ENCODE measurements at places on chromosomes 2 and 18.

DNA sequence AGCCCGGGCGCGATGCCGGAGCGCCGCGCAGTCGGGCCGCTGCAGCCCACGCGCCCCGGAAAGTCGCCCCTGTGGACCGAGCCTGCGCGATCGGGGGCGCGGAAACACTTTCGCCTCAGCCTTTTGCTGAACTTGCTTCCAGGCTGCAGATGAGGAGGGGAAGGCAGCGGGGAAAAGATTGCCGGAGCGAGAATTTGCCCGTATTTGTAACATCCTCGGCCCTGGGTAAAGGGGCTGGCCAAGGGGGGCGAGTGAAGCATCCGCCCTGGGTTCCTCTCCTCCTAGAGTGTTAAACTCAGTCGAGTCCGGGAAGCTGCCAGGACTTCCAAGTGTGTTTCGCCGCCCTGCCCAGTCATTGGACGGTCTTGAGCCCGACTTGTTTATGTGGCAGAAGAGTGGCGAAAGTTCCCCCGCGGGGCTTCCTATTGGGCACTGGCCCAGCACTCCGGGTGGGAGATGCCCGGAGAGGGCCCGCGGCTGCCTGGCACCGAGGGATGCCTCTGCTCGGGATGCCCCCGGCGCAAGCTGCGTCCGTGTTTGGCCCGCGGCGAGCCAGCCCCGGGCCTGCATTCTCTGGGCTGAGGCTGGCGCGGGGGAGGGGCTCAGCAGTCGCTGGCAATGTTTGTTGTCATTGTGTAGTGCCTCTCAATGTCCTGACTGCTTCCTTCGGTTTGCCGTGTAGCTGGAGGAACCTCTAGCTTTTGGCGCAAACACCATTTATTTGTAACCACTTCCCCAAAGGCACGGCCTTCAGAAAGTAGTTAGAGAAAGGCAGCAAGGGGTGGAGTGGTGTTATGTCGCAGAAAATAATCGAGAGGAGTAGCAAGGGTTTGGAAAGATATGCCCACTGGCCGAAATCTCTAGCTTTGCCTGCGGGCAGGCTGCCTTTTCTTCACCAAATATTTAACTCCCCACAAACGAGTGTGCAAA is 1.1 kb downstream of the CYBRD1 start:
- DNase-seq: peak; percentile 21

- DNase-seq: no peak
These were observed 27.4 kb downstream of the MPPE1 start for GRCh38 chr18:11880586-11881304.

GRCh38 chr18:48023334-48024008 is 93.0 kb upstream of the SMAD2 start:
- peak; percentile 13 for DNase-seq

- DNase-seq: no peak
These were observed 160.1 kb downstream of the TWIST2 start for GRCh38 chr2:239008004-239008403.

GRCh38 chr2:202178346-202178958 is 59.9 kb downstream of the SUMO1 start:
- DNase-seq: peak; percentile 58

All from HepG2 (cell line).